ENCODE measurements at places on chromosomes 6 and 20.

GRCh38 chr20:39876976-39877635 lies 811.9 kb downstream of the MAFB start:
- no peak for DNase-seq

GRCh38 chr6:113856625-113857555 lies at the start of gene MARCKS:
MARCKS (plus strand) TSS chr6:113857345; CDS start chr6:113857746, 401 bp downstream.
- DNase-seq, result peak; percentile 87

DNA sequence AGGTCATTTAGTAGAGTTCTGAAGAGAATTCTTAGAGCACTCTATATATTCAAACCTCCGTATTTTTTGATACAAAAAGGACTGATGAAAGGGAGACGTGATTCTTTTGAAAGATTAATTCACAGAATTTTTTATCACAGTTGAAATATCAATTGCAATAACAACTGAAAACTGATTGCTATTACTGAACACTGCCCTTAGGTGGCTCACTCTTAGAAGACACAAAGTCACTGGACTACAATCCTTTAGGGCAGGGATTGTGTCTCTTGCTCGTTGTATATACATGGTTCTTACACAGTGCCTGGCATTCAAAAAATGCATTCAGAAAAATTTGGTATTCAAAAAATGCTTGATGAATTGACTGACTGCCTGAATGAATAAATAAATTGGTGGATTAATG lies 17.1 kb upstream of the CALHM6 start:
- no peak for DNase-seq

DNA sequence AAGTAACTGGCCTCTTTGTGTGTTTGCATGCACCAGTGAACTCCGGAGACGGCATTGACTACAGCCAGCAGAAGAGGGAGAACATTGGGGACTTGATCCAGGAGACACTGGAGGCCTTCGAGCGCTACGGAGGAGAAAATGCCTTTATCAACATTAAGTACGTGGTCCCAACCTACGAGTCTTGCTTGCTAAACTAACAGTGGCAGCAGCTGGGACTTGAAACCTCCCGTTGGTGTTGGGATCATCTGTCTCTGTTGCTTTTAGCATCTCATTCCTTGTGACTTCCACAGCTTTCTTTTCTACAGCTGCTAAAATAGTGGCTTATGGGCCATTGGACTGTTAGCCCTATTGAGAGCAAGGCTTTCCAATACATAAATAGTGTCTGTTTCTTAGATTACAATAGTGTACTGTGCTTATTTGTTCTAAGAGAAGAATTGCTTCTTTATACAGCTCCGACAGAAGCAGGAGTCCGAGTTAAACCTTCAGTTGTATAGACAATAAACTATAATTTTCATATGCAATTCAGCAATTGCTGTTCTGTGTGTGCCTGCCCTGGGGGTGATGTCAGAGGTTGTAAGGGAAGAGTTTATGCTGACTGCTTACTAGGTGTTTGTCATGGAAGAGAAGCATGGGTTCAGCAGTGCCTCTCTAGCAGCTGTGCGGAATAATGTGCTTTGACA lies 99.6 kb upstream of the QKI start:
- peak; percentile 92 for DNase-seq

DNA sequence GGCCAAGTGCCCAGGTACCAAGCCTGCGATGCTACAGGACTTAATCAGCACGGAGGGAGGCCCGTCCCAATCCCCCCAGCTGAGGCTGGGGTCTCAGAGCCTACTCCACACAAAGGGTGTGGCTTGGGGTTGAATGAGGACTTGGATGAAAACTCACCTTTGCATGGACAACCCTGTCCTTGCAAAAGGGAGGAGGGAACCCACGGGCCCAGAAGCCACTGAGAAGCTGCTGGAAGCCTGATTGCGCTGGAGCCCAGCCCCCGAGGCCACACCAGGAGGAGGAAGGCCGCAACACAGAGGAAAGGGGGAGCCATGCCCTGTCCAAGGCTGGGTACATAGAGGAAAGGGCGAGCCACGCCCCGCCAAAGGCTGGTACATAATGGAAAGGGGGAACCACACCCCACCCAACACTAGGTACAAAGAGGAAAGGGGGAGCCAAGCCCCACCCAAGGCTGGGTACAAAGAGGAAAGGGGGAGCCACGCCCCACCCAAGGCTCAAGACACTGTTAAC lies 158.8 kb downstream of the DLL1 start:
- DNase-seq, result no peak

GRCh38 chr20:20353576-20353975 lies 14.3 kb upstream of the INSM1 start:
- DNase-seq, result no peak

DNA sequence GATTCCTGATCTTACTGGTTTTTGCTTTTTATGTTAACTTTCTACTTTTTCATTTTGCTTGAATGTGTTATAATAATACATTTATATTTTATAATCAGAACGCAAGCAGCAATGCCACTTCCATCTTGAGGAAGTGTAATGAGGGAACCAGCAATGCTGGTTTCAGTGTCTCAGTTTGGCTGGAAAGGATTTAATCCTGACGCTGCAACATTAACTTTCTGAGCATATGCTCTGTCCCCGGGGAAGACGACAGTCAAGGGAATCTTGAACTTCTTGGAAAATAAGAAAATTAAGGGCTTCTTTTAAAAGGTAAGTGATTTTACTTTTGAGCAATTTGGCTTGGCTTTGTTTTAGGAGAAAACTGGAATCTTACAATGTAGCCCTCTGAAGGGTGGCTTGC lies 205.5 kb upstream of the AGPAT4 start:
- DNase-seq, result no peak

DNA sequence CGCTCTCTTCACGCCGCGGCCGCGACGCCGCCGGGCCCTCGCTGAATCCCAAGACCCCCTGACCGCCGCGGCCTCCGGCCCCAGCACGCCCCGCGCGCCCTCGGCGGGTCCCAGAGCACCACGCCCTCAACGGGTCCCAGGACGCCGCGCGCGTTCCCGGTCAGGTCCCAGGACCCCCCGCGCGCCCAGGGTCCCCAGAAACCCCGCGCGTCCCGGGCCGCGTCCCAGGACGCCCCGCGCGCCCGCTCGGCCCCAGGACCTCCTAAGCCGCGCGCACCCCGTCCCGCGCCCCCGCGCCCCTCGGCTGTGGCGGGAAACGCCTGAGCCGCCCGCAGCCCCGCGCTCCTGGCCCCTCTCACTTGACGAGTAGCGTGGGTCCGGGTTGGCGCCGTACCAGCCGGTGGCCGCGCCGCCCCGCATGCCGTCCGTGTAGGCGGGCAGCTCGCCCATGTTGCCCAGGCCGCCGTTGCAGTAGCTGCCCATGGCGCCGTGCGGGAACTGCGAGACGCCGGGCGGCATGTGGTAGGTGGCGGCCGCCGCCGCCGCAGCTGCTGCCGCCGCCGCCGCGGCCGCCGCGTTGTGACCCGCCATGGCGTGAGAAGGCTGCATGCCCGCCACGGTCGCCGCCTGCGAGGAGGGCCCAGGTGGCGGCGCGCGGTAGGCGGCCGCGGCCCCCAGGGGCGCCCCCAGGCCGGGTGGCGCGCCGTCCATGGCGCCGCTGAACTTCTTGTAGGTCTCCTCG lies 556 bp downstream of the NKX2-4 start:
- no peak for DNase-seq

- no peak for DNase-seq
Measured at GRCh38 chr6:1131285-1132079, 180.4 kb upstream of the FOXQ1 start.

- DNase-seq, result no peak
Measured at GRCh38 chr6:4295058-4295782, 159.8 kb upstream of the ECI2 start.

- DNase-seq, result no peak
Measured at GRCh38 chr6:118535176-118535844, 12.8 kb upstream of the PLN start.

- DNase-seq, result no peak
Measured at GRCh38 chr6:130893277-130893676, 66.1 kb downstream of the SMLR1 start.
